ENCODE measurements at places on chromosomes 6 and 20.

- DNase-seq: no peak
These were observed 776.4 kb upstream of the NRSN1 start for GRCh38 chr6:23349521-23350147.

DNA sequence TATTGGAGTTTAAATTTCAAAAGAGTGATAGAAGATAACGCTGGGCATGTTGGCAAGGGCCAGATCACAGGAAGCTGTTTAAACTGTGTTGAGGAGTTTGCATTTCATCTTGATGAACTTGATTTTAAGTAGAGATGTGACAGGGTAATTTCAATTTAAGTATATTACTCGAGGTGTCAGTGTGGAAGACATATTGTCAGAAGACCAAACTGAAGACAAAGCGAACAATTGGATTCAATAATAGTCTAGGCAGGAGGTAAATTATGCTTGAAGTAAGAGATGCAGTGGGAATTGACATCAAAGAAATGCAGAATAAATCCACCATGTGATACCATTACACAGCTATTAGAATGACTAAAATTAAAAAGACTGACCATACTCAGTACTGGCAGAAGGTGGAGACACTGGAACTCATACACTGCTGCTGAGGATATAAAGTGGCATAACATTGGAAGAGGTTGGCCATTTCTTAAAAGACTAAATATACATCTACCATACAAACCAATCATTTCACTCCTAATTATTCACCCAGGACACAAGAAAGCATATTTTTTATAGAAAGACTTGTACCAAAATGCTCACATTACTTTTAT is 240.8 kb downstream of the ARHGAP18 start:
- DNase-seq: no peak

GRCh38 chr6:155974811-155975323 is 519.2 kb upstream of the NOX3 start:
- no peak for DNase-seq

DNA sequence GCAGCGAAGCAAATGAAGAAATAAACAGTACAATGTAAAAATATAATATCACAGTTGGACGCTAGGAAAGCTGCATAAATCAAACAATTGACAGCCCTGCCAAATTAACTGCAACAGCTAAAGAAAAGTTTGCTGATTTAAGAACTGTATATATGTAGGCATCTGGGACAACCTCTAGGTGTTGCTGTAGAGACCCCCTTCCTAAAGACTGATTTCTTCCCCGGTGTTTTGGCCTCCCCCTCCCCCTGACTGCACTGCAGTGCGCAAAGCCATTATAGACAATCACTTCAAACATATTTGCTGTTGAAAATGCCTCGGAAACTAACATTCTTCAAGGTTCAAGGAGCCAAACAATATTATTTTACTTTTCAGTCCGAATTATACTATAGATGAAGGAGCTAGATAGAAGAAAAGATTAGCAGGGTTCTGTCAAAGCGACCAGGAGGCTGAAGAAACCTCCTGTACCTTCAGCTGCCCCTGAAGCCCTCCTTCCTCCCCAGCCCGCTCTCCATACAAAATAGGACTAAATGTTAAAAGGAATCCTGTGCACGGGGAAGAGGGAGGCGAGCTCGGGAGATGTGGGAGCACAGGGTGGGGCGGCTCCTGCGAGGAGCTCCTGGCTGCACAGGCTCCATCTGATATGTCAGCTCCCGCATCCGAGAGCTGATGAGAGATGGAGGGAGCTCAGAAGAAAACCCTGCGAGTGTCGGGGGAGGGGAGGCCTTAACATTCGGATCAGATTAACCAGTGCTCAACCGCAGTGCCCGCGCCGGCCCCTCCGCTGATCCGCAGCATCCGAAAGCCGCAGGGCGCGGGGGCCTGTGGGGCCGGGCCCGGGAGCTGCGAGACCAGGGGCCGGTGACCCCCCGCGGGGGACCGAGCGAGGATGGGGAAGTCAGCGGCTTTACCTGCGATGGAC is 822 bp downstream of the ELOVL4 start:
- no peak for DNase-seq

GRCh38 chr6:2448826-2449571 is 203.6 kb upstream of the GMDS start:
- DNase-seq: peak; percentile 33

DNA sequence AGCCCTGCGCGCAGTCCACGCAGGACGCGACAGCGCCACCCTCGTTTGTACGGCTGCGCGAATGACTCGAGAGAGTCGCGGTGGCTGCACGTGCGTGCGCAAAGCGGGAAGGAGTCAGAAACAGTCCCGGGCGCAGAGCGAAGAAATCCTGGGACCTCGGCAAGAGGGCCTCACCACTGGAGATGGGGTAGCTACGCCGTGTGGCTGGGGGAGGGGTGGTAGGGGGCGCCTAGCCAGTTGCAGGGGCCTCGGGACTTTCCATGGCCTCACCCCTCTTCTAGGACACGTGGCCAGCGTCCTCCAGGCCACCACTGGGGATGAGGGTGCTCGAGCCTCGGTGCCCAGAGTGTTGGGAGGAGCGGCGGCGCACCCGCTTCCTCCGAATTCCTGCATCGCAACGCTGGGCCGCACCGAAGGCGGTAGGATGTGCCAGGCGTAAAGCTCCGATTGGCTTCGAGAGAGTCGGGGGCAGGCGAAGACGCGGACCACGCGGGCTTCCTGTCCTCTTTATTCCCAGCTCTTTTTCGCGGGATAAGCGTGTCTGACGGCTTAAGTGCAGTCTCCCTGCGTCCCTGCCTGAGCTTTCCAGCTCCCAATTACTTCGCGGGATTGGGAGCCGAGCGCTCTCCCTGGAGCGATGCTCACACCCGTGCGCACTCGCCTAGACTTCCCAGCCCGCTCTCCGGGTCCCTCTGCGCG is 38.7 kb downstream of the NCR2 start:
- no peak for DNase-seq

DNA sequence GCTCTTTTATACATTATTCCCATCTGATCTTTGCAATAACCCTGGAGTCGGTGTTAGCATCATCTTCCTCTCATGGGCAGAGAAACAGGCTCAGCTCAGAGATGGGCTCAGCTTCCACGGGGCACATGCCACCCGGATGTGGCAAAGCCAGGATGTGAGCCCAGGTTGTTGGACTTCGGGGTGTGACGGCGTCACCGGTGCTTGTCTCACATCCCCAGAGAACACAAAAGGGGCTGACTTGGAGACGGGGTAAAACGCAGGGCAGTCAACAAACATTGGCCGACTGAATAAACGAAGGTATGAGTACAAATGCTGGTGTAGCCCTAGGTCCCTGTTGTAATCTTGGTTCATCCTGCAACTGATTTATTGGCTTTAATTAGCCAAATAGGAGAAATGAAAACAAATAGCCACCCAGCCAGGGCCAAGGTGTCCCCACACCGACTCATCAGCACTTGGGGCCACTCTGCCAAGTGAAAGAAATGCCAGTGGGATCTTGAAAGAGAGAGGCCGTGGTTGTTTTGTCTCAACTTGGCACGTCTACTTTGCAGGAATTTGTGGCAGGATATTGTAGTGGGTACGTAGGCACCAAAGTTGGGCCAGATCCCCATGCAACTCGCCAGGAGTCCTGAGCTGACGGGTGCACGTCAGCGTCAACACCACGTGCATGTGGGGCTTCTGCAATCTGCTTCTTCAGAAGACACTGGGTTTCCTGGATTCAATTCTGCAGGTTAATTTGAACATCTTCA is 42.8 kb downstream of the APCDD1L start:
- DNase-seq: no peak

DNA sequence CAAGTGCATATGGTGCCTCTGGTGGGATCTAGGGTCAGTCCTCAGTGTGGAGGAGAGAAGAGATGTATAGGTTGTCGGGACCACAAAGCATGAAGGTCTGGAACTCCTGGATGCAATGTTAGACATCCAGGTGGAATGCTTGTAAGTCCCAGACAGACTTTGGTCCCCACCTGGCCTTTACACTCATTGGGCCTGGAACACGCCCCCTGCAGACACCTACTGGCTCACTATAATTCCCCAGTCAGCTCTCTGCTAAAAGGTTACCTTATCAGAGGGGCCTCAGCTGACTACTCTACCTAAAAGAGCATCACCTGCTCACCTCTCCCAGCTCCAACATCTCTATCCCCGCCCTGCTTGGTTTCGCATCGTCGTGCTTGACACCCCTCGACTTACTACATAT is 41.7 kb upstream of the SIRPA start:
- no peak for DNase-seq

DNA sequence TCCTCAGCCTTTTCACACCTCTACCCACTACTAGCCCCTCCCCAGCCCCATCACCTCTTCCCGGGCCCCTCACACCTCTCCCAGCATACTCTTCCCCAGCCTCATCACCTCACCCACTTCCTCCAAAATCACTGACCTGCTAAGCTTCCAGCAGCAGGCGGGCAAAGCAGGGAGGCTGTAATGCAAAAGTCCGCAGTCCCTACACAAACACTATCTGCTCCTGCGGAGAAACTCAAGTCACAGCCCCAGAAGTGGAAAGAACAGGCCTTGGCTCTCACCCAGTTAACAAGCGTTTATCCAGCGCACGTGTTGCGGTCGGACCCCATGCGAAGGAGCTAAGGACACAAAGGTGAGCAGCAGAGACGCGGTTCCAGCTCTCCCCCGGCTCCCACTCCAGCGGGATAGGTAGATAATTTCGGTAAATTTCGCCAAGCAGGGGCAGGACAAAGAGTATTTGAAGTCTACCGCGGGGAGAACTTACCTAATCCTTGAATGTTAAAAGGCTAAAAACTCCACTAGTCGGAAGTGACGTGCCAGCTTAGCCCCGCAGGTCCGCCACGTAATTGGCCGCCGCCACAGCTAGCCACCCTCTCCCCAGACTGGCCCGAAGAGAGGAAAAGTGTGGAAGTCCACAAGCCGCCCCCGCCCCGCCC is 728 bp upstream of the TRIM39 start:
- peak; percentile 17 for DNase-seq
